ENCODE measurements at places on chromosomes 12 and 14. TPM values are rescaled to one million over a fixed set of nuclear protein-coding genes. Genes with fewer than 3 reads are reported as not detected.

Gene SAMD15
- total RNA-seq = 20.8 TPM

Gene SERPINA10
- not detected for total RNA-seq

Gene HOXC5
- total RNA-seq = not detected

Gene KRT79
- total RNA-seq = not detected

Gene FBLN5
- total RNA-seq = 10.1 TPM

Gene DHRS2
- total RNA-seq = 0.92 TPM

Gene LRP1-AS
- total RNA-seq = not detected

Gene SFSWAP
- total RNA-seq = 26.1 TPM

Gene ZC3H14
- total RNA-seq = 86.0 TPM

Gene PZP
- total RNA-seq = 0.23 TPM

Gene BCL11B
- total RNA-seq = 81.0 TPM

Gene NPFF
- 1.2 TPM for total RNA-seq

Gene CRACR2A
- total RNA-seq = 0.92 TPM

Gene SIVA1
- total RNA-seq = 20.3 TPM

Gene ISCU
- total RNA-seq = 66.7 TPM

Gene FICD
- total RNA-seq = 5.5 TPM

Gene ACOT4
- 1.8 TPM for total RNA-seq

Gene RFX4
- 16.8 TPM for total RNA-seq

Measured in diencephalon (tissue), 1 donor.